Left ventricle myocardium superior (tissue), 1 donor: ENCODE measurements at places on chromosomes 11 and 22.

DNA sequence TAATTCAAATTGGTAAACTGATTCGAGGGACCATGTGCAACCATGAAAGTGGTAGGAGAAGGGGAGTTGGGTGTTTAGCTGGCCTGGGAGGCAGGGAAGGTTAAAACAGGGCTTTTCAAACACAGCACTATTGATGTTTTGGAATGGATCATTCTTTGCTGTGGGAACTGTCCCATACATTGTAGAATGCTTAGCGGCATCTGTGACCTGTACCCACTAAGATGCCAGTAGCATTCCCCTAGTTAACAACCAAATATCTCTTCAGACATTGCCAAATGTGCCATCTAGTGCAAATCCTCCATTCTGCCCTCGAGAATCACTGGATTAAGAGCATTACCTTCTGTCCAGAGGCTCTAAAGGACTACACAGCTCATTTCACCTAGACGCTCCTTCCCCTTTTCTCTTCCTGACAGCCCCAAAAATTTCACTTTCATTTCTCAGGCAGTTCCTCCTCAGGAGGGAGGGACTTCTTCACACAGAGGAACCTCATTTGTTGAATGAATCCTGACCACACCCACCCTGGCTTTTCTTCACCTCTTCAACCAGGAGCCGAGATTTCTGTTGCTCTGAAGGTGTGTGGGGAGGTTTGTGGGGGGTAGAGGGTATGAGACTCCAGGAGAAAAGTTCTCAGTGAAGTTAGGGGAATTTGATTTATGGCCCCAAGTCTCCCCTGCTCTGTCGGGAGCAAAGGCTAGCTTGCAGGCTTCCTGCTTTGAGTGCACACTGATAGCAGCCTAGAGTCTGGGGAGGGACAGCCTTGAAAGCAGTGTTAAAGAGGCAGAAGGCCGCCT lies at the start of gene TRIM34:
Gene TRIM34, plus strand, starts transcription at position 513 of the 791 bp plus-strand sequence. CDS start 7,331 bp downstream, outside the sequence.
- no peak for DNase-seq

DNA sequence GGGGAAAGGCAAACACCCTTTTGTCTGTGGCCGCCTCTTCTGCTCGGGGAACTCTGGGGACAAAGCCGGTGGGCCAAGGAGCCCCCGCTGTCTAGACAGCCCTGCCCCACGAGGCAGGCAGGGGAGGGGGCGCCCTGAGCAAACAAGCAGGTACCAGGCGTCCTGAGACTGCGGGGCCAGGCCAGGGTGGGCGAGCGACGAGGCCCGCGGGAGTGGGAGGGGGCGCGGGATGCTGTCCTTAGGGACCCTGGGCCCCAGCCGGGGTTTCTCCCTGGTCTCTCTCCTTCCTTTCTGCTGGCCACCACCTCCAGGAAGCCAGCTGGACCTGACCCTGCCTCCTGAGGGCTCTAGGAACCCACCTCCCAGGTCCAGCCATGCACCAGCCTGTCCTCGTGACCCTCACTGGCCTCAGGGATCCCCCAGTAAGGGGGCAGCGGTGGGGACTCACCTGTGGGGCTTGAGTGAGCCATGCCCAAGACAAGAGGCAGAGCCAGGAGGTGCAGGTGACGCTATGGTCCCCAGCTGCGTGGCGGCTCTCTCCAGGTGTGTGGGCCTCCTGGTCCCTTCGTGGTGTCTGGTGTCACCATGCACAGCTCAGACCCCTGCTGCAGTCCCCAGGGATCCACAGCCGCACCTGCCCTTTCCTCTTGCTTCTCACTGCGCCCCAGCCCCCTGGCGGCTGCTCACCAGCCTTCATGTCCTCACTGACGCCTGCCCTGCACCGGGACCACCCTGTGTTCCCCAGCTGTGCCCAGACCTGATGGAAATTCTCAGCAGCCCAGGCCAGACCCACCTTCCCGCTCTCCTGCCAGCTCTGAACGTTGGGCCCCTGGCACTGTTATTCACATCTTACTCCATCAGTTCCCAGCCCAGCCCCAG lies 26.5 kb upstream of the MUC5AC start:
- DNase-seq = no peak

GRCh38 chr11:79201677-79202347 lies 239.0 kb downstream of the TENM4 start:
- DNase-seq = no peak

DNA sequence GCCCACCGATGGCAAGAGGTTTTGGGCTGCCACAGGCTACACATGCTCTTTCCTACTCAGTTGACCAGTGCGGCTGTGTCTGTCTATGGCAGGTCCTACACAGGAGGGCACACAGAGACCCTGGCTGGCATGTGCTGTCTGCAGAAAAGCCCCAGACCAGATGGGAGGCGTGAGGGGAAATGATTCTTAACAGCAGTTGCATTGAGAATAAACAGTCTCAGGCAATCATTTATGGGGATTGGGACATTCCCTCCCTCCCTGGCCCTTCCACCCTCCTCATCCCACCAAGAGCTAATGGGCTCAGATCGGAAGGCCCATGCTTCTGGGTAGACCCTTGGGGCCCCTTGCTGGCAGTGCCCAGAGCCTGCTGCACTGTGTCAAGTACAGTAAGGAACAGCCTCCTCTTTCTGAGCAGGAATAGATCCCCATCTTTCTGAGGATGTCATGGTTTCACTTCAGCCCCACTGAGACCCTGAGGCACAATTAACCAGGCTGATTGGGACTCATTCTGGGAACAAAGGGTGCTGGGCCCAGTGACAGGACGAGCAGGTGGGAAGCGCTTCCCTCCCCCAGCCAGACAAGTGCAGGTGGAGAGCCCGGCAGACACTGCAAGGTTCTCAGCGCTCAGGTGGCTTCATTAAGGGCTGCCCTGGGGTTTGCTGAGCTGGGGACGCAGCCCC lies 28.3 kb downstream of the TSPAN18 start:
- DNase-seq = no peak

GRCh38 chr22:30247561-30247960 lies 1.0 kb upstream of the LIF start:
- DNase-seq = no peak

GRCh38 chr22:25833091-25833490 lies 91.1 kb downstream of the MYO18B start:
- peak; percentile 59 for DNase-seq

DNA sequence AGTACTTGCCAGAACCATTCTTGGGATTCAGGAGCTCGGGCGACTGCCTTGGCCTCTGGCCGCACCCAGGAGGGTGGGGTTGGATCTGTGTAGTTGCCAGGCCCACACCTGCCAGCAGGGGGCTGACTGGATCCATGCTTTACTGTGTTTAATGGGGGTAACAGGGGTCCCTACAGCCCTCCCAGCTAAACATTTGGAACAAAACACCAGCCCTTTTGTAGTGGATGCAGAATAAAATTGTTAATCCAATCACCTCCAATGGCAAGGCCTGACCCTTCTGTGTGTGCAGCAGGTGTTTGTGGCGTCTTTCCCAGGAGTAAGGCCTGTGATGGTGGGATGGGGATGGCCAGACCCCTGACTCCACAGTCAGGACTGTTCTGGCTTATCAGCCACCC lies 22.5 kb downstream of the SUN2 start:
- peak; percentile 71 for DNase-seq

- no peak for DNase-seq
Measured at GRCh38 chr11:47109051-47109726, 67.5 kb downstream of the ARFGAP2 start.
